ENCODE measurements at places on chromosomes 6 and 20.

DNA sequence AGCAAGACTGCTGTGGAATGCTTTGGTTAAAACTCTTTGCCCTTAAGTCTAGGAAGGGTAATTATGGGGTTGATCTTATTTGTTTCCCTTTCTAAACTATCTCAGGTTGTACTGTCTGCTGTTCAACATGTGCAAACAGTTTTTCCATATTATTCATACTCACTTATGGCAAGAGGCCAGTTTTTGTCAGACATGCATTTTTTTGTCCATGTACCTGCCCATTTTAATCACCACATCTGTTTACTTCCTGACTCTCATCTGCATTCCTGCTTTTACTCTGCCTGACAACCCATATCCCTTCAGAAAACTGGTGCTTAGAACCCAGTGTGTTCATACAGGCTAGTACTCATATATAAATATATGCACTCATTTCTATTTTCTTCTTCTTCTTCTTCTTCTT, 80.3 kb downstream of the LPA start:
- no peak for DNase-seq

DNA sequence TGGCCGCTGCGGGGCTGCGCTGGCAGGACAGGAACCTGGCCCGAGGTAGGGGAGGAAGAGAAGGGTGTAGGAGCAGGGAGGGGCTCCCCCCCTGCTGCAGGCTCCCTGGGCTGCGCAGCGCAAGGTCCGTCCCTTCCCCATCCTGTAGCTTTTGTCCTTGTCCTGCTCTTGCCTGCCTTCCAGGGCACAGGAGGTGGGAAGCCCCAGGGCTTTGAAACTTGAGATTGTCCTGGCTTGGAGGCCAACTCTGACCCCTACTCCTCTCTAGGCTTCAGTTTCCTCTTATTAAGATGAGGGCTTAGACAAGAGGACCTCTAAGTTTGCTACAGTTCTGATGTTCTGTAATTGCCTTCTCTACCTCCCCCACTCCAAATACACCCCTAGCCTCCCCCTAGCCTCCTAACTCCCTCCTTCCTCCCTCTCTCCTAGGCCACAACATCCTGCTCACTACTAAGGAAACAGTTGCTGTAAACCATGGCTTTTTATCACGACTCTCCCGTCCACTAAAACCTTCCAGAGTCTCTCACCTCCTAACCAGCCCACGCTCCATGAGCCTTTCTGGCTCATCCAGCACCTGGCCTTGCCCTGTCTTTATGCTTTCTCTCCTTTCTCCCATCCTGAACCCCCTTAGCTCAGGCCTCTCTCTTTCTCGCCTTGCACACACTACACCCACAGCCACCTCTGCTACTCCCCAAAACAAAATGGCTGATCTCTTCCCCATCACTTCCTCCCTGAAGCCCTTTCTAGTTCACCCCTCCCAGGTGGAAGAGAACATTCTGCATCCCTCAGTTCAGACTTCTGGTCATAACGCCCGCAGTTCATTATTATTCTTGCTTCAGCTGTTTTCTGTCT, 10.2 kb downstream of the UNC5CL start:
- no peak for DNase-seq

DNA sequence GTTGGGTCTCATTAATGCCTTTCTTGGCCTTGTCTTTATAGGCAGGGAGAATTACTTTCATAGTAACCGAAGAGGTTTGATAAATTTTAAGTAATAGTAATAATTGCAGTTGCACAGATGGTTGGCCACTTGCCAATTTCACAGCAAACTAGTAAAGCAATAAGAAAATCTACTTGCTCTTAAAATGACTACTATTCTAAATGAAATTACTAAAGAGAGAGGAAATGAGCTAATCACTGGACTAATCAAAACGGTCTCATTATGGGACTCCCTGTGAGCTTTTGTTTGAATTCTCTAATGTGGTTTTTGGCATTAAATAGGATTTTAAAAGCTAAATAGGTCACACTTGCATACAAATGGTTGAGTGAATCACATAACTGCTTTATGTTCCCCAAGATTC, 227.4 kb upstream of the PLN start:
- no peak for DNase-seq

DNA sequence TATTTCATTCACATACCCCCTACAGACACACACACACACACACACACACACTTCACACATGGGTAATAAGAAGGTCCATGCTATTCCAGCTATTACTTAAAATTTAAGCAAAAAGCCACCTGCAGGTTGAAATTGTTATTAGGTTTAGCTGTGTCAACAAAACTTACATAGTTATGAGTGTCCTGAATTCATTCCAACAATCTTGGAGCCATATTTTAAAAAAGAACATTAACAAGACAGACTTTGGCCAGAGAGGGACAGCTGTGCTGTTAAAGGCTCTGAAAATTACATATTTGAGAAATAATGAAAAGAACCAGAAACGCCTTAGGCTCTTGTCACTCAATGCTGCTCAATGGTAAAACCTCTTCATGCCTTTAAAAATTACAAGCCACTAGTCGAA, 455.3 kb downstream of the EPM2A start:
- DNase-seq = no peak

- DNase-seq = no peak
Observed at GRCh38 chr6:72328775-72329174, 293.1 kb upstream of the KCNQ5 start.

DNA sequence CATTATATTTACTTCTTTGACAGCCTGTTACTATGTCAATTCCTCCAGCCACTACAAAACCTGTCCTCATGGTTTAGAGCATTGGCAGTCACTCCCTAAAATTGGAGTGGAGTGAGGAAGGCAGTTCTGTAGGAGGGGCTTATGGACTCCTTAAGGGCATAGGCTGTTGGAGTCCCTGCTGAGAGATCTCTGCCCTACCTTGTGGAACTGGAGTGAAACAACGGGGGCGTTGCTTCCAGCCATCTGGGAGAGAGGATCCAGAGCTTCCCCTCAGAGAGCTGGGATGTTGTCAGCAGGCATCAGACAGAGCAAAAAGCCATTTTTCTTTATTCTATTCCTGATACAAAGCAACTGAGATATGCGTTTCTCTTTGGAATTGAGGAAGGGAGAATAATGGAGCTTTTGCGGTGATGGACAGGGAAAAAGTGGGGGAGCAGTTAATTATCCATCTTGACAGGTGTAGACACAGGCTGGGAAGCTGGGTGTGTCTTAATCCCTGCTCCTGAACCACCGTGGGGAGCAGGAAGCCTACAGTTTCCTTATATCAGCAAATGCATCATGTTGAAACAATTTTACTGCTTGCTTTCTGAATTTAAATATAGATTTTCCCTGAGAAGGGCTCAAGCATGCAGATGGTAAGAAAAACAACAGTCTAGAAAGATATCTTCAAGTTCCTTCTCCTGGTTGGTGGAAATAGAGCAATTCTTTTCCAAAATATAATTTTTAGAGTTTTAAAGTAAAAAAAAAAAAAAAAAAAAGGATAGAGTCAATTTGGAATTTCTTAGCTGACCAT, 402.5 kb downstream of the PLCB1 start:
- no peak for DNase-seq

- no peak for DNase-seq
Observed at GRCh38 chr6:91653076-91653723, 1066.3 kb upstream of the MAP3K7 start.

DNA sequence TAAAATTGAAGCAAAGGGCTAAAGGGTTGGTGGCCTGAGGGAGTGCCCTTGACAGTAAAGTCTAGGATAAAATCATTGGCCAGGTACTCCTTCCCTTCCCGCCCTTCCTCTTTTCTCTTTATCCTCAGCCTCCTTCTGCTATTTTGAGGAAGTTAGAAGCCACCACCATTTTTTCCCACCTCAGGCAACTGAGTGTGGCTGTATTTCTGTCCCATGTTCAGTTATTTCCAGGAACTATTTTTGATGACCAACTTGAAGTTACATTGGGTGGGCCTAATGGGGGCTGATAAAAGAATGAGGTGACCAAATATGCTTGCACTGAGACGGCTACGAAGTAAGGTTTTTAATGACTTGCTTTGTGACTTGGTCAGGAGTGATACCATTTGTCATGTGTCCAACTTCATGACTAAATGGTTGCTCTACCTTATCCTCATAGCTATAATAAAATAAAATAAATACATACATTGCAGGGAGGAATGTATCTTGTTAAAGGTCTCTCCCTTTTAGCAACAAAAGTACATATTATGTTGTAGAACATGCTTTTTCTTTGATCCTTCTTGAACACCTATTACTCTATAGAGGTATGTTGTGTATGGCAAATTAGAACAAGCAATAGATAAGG, 12.0 kb downstream of the PTPN1 start:
- DNase-seq = no peak

DNA sequence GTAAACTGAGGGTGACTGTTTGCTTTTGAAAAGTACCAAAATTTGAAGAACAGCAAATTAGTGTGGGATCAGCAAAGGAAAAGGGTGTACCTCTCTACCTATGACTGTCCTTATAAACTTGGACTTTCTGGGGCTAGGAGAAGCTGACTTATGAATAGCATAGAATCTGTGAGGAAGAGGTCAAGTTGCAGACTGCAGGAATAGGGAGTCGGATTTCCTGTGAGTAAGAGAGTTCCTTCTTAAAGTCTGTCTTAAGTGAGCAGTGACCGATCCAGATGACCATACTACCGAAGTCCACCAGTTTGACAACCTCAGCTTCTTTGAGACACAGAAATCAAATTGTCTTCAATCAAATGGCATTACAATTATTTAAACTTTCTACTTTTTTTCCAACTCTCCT, 708.7 kb downstream of the UTRN start:
- DNase-seq = no peak

- DNase-seq = no peak
Observed at GRCh38 chr6:38248500-38249234, 391.1 kb downstream of the BTBD9 start.

- DNase-seq = no peak
Observed at GRCh38 chr20:17427638-17428037, 103.5 kb downstream of the BFSP1 start.

- no peak for DNase-seq
Observed at GRCh38 chr20:48128436-48128835, 343.2 kb upstream of the SULF2 start.

DNA sequence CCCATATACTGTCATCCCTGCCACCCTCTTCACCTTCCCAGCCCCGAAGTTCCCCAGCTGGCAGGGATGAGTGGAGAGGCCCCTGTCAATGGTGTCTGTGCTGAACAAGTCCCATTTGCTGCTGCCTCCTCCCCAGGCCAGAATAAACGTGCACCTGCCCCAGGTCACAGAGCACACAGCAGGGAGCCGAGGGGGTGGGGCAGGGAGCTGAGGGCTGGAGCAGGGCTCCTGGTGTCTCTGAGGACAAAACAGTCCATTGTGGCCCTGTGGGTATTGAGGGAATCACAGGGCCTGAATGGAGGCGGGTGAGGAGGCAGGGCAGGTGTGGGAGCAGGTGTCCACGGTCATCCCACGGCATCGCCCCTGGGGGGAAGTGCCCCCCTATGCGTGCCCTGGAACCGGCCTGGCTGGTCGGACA, 55.8 kb downstream of the SNAI1 start:
- DNase-seq = no peak

GRCh38 chr20:47659904-47660601, 125.2 kb downstream of the SULF2 start:
- no peak for DNase-seq

- no peak for DNase-seq
Observed at GRCh38 chr6:81484251-81484650, 268.2 kb downstream of the TENT5A start.

- no peak for DNase-seq
Observed at GRCh38 chr6:22146678-22146930, 150.2 kb downstream of the PRL start.

- DNase-seq = no peak
Observed at GRCh38 chr6:122650403-122650802, 40.2 kb downstream of the PKIB start.

GRCh38 chr6:14144678-14145113, 27.1 kb downstream of the CD83 start:
- peak; percentile 79 for DNase-seq

DNA sequence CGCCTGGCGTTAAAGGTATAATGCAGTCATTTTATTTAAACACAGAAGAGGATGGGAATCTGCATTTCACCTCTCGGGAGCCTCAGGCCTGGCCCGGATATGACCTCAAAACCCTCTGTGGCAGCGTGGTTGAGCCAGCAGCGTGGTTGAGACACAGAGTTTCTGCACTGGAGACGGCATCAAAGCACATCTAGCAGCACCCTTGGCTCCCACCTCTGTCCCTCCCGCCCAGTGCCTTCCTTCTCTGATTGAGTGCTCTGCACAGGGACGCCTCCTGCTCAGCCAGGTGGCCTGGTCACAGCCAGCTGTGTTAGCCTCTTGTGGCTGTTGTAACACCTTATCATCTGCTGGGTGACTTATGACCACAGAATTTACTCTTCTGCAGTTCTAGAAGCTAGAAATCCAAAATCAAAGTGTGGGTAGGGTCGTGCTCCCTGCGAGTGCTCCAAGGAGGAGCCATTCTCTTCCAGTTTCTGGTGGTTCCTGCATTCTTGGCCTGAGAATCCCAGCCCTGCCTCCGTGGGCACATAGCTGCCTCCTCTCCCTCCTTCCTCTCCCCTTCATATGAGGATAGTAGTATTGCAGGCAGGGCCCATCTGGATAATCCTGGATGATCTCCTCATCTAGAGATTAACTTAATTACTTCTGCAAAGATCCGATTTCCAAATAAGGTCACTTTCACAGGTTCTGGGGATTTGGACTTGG, 156.7 kb downstream of the SYCP2 start:
- no peak for DNase-seq

GRCh38 chr20:47432834-47433210, 68.9 kb upstream of the NCOA3 start:
- no peak for DNase-seq

- no peak for DNase-seq
Observed at GRCh38 chr6:101393829-101394251, 332 bp downstream of the GRIK2 start.

DNA sequence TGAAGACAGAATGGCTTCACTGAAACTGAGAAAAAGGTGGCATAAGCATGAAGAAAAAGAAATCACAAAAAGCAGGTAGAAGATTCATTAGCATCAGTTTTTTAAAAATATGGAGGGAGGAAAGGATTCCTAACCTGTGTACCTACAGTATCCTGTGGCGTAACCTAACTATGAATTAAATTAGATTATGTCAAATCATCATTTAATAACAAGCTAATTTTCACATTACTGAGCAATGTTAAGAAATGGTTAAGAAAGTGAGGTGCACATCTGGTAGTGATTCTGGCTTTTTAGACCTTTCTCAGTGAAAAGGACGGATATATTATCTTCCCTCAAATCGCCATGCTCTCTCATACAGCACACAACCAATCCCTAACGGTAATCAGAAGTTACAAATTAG, 12.5 kb downstream of the CD164 start:
- DNase-seq = no peak

GRCh38 chr20:22925613-22925983, 109.5 kb upstream of the SSTR4 start:
- no peak for DNase-seq

GRCh38 chr6:73817253-73817652, 121.2 kb downstream of the CD109 start:
- DNase-seq = no peak
